Epithelial cell of proximal tubule (primary cell): ENCODE measurements at places on chromosomes 12 and 14. TPM values are rescaled to one million over a fixed set of nuclear protein-coding genes. Genes with fewer than 3 reads are reported as not detected.

GRCh38 chr12:47868041-47868440 lies 36.8 kb downstream of the VDR start:
- DNase-seq: no peak

DNA sequence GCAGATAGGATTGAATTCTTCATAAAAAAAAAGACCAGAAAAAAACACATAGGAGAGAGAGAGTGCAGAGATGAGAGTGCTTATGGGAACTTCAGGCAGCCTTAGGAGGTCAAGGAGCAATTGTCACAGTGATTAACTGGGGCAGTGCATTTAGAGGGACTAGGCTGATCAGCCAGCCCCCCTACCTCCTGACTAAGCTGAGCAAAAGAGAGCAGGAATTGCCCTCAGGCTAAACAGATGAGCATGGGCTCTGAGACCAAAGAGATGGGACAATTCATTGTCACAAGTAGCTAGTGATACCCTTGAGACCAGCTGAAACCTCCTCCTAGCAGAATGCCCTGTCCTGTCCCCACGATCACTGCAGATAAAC lies 124.0 kb downstream of the BTG1 start:
- no peak for DNase-seq

GRCh38 chr14:29717901-29718300 lies 209.7 kb downstream of the PRKD1 start:
- no peak for DNase-seq

- DNase-seq: no peak
Measured at GRCh38 chr14:97442363-97442762, 645.2 kb downstream of the VRK1 start.

- DNase-seq: no peak
Measured at GRCh38 chr12:84913129-84913515, 523 bp upstream of the SLC6A15 start.

DNA sequence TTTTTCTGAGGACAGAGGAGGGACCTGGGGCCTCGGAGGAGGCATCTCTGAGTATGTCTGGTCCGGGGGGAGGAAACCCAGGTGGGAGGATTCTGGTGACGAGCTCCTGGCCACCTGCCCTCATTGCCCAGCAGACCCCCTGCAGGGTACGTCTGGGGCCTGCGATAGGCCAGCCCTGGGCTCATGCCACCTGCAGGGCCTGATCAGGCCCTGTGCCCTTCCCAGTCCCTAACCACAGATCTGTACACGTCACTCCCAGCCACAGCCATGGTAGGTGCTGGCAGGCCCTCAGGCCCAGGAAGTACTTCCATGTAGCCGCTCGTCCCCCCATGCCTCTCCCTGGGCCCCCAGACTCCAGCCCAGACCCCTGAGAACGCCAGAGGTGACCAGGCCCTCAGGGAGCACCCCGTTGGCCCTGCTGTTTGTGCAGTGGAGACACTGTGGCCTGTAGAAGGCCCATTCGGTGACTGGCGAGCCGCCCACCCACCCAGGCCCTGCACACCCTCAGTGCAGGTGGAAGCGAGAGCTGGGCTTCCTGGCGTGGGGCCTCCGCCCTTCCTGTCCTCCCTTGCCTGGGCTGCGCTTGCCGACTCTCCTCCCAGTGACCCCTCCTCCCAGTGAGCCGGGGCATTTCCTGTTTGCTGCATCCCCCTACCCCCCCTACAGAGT lies 5.7 kb downstream of the INF2 start:
- no peak for DNase-seq

GRCh38 chr14:50615552-50615951 lies 52.6 kb downstream of the SAV1 start:
- DNase-seq: no peak

GRCh38 chr12:60930151-60930550 lies 1330.1 kb upstream of the USP15 start:
- DNase-seq: no peak

- no peak for DNase-seq
Measured at GRCh38 chr12:123979566-123979965, 6.6 kb downstream of the ZNF664 start.

- DNase-seq: no peak
Measured at GRCh38 chr14:50812180-50812579, 18.8 kb downstream of the NIN start.

GRCh38 chr12:120067084-120067869 lies 49.3 kb downstream of the RAB35 start:
- DNase-seq: no peak

GRCh38 chr14:41606532-41607303 lies at the start of gene LRFN5:
Gene LRFN5 (plus strand): TSS chr14:41606876.
- no peak for DNase-seq

- no peak for DNase-seq
Measured at GRCh38 chr12:92242907-92243306, 97.3 kb upstream of the BTG1 start.

DNA sequence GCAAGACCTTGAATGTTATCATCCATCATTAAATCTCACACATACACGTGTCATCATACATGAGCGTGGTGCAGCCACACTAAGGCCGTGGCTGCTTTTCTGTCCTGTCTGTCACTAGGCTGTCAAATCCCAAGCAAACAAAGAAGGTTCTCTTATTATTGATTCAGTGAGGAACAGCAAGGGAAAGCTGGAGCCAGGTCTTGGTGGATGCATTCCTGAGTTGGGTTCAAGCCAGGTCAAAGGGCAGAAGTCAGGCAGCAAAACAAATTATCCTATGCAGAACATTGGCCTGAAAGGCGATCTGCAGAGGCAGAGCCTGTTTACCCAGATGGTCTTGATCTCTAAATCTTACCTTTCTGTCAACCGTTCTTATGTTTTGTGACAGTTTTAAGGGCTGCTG lies 252.3 kb downstream of the NEDD1 start:
- DNase-seq: no peak

GRCh38 chr14:57785058-57785457 lies 80.8 kb downstream of the SLC35F4 start:
- DNase-seq: no peak

DNA sequence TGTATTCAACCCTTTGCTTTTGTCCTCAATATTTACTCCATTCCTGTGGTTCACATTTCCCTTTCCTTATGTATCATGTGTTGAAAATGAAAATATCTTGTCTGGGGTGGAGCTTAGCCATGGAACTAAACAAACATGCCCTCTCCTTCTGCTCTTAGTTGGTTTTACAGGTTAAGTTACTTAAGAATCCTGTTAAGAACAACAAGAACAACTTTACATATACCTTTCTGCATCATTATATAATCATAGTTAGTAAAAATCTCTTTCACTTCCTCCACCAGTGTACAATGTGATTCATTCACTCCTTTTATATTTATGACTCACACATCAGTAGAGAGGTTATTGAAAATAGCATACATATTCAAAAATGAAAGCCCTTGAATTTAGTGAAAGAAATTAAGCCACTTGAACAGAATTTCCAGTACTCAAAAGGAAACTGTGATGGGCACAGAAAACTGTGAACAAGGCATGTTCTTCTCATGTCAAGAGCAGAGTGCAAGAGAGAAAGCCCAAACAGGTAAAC lies 307.7 kb downstream of the CCDC91 start:
- no peak for DNase-seq

DNA sequence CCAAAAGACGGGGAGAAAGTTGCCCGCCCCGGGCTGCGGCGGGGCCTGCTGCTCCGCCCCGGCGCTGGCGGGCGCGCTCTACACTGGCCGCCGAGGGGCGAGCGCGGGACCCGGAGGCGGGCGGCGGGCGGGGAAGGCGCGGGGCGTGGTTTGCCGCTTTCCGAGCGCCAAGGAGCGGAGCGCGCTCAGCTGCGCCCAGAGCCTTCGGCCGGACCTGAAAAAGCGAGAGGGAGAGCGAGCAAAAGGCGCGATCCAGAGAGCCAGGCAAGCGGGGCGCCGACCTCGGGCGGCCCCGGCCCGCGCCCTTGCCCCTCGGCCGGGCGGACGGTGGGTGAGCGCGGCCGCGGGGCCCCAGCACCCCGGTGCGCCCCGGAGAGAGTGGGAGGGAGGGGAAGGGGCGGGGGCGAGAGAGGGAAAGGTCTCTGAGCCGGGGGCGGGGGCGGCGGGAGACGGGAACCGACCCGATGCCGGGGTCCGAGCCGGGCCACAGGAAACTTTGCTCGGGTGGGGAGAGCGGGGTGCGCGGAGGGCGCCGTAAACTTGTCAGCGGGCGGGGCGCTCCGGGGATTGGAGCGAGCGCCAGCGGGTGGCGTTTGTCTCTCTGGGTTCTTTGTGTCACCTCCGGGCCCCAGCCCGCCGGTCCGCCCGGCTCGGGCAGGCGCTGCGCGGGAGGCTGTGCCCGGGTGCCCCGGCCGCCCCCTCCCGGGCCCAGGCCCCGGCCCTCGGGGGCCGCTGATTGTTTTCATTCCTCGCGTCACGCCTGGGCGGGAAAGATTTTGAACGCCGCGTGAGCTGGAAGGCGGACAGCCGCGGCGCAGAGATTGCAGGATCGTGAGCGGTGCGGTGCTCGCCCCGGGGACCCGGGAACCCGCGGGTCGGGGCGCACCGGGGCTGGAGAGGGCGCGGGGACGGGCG lies at the start of gene SYNE2:
Gene SYNE2, plus strand, starts transcription at position 188 of the 915 bp plus-strand sequence. CDS start 56,145 bp downstream, outside the sequence.
- no peak for DNase-seq

DNA sequence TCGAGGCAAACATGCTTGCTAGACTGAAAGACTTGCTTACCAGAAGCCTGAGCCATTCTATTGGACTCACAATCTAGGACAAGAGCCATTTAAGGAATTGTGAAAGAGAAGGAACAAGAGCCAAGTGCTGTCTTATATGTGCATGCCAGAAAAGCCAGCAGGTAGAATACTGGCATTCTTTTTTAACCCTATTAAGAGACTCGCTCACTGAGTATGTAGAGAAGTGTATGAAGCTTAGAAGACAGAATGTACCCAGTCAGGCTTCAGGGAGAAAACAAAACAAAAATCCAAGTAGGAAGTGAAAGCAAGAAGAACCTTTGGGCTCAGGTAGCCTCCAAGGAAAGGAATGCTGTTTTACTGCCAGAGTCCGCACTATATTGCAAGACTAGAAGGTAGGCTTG lies 65.9 kb downstream of the DCAF5 start:
- DNase-seq: peak; percentile 76

The SNX6 gene
- 125 TPM in 2 replicates for total RNA-seq

The MOAP1 gene
- total RNA-seq: 13.7 and 19.7 TPM in 2 replicates

The TNFAIP2 gene
- 58.5 and 155 TPM in 2 replicates for total RNA-seq

The OAS3 gene
- 23.3 and 24.4 TPM in 2 replicates for total RNA-seq

The TOMM20L gene
- total RNA-seq: not detected in 2 replicates

The SLC6A15 gene
- 1.4 and 2.3 TPM in 2 replicates for total RNA-seq

The INHBC gene
- not detected in 2 replicates for total RNA-seq

The OR4E2 gene
- total RNA-seq: not detected in 2 replicates
